Fibroblast of skin of right quadriceps (primary cell): ENCODE measurements at places on chromosomes 4 and X.
A peak's percentile ranks its signal among the peaks of the same experiment; 100 is the strongest.

DNA sequence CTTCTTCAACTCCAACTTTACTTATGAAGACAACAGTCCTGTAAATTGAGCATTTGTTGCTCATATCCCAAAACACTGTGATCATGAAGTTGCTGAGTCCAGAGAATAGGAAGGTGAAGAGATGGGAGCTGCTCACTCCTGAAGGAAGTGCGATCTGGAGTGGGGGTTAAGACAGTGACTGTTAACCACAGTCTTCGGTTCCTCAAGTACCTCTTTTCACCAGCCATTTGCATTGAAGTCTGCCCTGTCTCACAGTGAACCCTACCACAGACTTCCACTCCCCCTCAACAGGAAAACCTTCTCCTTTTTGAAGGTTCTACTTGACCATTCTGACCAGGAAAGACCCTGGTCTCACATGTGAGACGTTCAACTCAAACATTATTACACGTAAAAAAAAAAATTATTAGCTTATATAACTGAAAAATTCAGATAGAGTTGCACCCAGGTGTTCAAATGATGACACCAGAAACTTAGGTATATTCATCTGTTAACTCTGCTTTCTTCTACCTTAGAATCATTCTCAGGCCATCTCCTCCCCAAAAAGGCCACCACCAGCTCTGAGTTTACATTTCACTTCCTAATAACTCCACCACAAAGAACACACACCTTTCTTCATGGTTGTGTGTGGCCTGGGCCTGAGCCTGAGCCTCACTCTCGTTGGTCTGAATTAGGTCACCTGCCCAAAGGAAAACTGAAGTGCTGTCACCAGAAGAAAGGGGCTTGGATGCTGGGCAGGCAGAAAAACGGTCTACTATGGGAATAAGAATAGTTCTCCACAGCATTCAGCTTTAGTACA, 199.2 kb downstream of the DCTD start:
- no peak for DNase-seq

DNA sequence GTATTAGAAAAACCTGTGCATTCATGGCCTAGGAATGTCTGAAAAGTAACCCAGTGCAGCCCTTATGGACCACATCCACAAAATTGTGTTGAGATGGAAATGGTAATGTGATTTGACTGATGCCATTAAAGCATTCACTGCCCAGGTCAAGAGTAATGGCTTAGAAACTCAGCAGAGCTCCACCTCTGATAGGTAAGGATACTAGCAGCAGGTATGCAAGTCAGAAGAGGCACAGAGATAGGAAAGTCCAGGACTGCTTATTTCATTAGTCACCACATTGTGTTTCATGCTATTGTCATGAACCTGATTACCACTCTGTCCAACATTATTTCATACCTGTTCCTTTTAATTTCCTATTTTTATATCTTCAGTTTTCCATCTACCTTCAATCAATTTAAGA, 2042.2 kb downstream of the ARAP2 start:
- no peak for DNase-seq

- no peak for DNase-seq
Measured at GRCh38 chr4:114601304-114602052, 2.9 kb downstream of the UGT8 start.

- DNase-seq = peak; percentile 98
Measured at GRCh38 chr4:16140879-16141249, 57.0 kb upstream of the PROM1 start.

DNA sequence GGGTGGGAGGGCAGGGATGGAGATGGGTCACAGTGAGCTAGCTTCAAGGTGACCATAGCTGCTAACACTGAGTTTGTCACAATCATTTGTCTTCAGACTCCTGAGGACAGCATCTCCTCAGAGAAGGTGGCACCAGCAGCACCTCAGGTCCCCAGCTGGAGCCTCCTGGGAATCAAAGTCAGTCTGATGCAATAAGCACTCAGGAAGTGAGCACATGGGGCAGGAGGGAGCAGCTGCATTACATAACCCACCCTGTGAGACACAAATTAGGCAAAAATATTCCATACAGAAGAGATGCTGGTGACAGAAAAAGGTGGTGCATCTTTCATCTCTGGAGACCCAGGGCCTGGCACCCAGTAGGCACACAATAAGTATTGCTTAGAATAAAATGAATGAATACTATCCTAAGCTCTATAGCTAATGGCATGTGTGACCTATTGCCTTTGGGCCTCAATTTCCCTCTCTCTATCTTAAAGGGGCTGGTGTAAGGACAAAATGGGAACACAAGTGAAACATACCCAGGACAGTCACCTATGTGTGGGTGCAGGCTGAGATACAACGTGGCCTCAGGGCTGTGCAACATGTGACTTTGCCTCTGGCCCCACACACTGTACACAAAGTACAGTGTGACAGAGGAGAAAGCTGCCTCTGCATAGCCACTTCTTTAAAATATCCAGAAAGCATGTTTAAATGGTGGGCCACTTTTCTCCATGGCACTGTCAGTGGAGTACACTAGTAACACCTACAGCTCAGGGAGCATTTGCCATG, 37.1 kb downstream of the SLC39A8 start:
- DNase-seq = no peak

DNA sequence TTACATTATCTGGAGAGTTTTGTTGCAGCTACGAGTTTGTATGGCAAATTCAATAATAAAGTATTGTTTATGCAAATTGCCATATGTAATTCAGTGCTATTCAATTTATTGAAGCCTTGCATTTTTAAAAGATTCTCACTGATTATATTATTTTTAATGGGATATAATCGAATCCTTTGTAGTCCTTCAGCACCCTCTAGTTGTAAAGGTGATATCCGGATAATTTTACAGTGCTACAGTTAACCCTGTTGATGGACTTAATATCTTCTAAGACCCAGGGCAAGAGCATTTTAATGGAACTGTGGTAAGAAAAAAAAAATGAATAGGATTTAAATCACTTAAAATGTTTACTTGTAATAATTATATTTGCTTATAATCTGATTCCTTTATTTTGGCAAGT, 48.5 kb upstream of the GRIA2 start:
- DNase-seq = peak; percentile 6

DNA sequence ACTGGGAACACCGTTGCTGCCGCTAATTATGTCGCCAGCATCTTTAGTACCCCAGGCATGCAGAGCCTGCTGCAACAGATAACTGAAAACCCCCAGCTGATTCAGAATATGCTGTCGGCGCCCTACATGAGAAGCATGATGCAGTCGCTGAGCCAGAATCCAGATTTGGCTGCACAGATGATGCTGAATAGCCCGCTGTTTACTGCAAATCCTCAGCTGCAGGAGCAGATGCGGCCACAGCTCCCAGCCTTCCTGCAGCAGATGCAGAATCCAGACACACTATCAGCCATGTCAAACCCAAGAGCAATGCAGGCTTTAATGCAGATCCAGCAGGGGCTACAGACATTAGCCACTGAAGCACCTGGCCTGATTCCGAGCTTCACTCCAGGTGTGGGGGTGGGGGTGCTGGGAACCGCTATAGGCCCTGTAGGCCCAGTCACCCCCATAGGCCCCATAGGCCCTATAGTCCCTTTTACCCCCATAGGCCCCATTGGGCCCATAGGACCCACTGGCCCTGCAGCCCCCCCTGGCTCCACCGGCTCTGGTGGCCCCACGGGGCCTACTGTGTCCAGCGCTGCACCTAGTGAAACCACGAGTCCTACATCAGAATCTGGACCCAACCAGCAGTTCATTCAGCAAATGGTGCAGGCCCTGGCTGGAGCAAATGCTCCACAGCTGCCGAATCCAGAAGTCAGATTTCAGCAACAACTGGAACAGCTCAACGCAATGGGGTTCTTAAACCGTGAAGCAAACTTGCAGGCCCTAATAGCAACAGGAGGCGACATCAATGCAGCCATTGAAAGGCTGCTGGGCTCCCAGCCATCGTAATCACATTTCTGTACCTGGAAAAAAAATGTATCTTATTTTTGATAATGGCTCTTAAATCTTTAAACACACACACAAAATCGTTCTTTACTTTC, 1.8 kb downstream of the UBQLN2 start:
- peak; percentile 3 for DNase-seq
